ENCODE measurements at places on chromosomes 7 and 10.
A peak's percentile ranks its signal among the peaks of the same experiment; 100 is the strongest.

DNA sequence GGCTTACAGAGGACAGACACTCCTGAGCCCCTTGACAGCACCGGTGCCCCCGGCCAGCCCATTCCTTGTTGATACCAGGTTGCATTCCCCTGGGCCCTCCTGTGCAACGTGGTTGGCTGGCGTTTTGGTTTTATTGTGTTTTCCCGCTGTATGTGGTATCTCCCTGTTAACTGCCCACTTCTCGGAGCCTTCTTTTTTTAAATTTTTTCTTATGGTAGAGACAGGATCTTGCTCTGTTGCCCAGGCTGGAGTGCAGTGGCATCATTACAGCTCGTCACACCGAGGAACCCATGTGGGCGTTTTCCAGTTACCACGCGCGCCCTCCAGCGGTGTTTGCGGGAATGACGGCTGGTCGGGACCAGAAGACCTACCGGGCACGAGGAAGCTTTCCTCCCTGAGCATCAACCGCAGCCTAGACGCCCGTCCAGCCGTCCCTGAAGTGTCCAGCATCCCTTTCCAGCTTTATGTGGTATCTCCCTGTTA lies 16.9 kb upstream of the ZFAND2A start:
- DNase-seq = peak; percentile 53

GRCh38 chr10:4708123-4708759 lies 117.8 kb upstream of the AKR1E2 start:
- no peak for DNase-seq

DNA sequence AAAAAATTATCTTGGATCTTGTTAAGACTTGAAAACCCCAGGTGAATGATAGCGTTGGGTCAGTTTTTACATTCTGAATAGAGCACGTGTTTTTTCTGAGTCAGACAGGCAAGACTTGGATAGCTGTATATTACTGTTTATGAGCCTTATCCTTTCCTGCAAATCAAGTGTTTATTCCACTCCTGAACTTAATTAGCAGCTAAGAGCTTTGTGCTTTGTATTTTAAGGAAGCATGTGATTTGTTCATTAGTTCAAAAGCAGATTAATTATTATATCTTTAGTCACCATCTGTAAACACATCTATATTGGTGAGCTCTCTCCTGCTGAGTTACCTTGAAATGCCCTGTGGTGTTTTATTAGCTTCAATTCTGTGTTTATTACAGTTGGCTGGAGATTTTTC lies 98.6 kb upstream of the PRPS1L1 start:
- DNase-seq = no peak

DNA sequence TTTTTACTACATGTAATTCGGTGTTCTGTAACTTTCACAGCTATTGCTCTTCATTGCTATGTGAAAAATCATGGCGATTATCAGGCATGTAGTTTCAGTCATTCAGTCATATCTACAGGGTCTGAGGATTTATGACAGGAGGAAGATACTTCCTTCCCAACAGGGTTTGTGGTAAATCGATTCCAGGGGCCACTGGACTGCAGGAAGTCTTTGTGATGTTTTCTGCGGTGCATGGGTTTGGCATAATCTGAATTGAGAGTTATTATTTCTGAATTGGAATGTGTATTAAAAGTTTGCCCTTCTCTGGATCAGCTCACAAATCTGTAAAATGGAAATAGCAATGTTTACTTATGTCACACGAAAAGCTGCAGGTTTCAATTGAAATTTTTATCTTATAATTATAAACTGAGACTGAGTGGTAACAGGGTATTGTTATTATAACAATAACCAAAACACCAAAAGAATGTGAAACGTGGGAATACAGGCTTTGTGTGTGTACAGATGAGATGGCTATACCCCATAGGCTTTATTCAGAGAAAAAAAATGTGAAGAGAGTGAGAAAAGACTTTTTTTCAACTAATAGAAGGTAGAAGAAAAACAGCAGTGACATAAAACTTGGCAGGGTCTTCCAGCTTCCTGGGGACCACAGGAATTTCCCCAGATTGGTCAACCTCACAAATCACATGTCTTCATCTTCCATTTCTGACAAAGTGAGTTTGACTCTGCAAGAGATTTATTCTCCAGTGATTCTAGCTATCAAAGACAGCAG lies 307.7 kb upstream of the NFE2L3 start:
- DNase-seq = no peak

DNA sequence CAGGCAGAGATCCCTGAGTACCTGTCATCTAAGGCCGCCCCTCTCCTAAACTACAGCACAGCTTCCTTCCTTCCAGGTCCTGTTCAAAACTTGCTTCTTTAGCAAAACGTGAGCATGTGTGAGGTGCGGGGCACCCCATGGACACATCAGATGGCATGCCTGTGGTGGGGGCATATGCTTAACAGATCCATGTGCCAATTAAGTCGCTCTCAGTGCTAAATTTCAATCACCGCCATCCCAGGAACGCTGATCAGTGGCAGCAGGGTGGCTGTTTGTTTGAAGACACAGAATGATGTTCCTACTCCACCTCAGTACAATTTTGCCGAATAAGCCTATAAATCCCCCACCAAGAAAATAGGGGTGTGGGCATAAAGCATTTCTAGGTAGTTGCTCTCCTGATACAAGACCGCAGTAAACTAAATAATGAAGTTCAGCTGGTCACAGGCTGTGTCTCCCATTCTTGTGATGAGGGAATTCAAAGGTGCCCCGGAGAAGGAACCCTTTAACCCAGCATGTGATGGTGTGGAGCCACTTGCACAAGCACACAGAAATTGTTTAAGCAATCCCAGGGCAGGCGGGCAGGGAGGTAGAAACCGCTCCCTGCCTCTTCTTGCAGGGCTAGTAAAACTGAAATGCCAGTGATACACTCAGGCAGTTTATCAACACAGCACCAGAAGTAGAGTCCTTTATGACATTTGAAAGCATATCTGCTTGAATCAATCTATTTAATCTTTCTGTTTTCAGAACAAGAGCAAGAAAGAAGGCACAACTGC lies 205.7 kb downstream of the SORCS1 start:
- no peak for DNase-seq

GRCh38 chr7:30585675-30586074 lies 9.0 kb upstream of the GARS1 start:
- no peak for DNase-seq

- DNase-seq = no peak
These were observed 15.2 kb upstream of the WNT2 start for GRCh38 chr7:117338020-117338419.

DNA sequence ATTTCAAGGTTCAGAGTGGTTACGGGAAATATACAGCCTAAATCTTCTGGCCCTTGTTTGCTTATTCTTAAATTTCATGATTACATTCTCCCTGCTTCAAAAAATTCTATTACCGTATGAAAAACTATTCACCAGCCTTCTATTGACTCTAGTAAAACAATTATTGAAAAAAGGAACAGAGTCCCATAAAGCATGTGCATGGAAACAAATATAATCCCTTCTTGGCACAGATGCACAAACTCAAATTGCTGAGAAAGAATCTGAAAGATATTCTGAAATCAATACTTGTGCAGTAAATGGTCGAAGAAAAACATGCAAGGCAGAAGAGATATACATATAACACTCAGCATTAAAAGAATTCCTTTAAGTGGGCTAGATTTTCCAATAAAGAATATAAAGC lies 83.6 kb downstream of the LRRN3 start:
- no peak for DNase-seq

DNA sequence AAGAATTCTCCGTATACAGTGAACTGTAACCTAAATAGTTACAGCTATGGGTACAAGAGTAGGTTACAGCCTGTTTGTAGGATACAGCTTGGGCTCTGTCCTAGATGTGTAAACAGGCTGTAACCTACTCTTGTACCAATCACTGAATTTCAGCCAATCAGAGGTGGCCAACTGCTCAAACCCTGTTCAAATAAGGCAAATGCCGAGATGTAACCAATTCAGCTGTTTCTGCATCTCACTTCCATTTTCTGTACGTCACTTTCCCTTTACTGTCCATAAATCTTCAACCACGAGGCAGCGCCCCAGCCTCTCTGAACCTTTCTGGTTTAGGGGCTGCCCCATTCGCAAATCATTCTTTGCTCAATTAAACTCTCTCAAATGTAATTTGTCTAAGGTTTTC lies 8.3 kb upstream of the MMP21 start:
- no peak for DNase-seq

- no peak for DNase-seq
These were observed 1.1 kb downstream of the FAM133B start for GRCh38 chr7:92589056-92589455.

- no peak for DNase-seq
These were observed 15.3 kb upstream of the AKR1C1 start for GRCh38 chr10:4947635-4948596.
